Breast epithelium (tissue), 4 donors: ENCODE measurements at places on chromosomes 3 and 15.

GRCh38 chr3:172191629-172192028 lies 152.3 kb downstream of the FNDC3B start:
- DNase-seq = no peak
- no peak overlapping the region for H3K4me3 ChIP-seq
- H3K36me3 ChIP-seq = no peaks in the 10 kb centered on the region
- H3K27ac ChIP-seq = no peak overlapping the region
- no peaks in the 10 kb centered on the region for H3K4me1 ChIP-seq

DNA sequence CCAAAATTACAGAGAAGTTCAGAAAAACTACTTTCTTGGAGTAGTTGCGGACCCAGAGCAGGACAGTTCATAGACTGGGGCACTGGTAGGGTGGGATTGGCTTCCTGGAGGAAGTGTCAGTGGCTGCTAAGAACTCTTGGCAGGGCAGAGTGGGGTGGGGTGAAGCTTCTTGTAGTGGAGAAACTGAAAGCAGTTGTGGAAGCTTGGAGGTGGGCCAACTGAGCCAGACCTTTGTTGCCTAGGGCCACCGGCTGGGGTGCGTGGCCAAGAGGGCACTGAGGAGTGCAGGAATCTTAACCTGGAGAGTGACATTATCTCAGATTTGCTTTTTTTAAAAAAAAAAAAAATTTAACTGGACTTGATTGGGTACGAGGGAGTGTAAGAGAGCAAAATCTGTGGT lies 3.1 kb downstream of the KAT2B start:
- DNase-seq = peak; percentile 67
- no peaks in the 10 kb centered on the region for H3K4me1 ChIP-seq
- H3K27ac ChIP-seq = peak overlapping the region; percentile 77

- H3K27me3 ChIP-seq = no peaks in the 10 kb centered on the region
- no peaks in the 10 kb centered on the region for H3K4me1 ChIP-seq
- no peak overlapping the region for H3K4me3 ChIP-seq
- no peak for DNase-seq
Measured at GRCh38 chr3:189146848-189147247, 24.9 kb upstream of the TPRG1 start.

DNA sequence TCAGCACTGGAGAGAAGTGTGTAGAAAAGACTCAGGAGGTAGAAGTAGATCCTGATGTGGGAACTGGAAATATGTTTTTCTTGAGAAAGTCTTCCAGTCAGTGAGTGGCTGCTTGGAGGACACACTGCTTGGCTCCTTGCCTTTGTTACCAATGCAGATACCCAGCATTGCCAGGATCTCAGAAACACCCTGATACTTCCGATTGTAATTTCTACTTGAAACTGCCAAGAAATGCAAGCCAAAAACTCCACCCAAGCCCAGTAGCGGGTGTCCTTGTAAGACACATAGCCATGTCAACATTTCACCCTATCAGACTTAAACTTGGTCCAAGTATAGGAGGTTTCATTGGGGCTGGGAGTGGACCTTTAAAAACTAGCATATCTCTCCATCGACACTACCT lies 141.8 kb downstream of the ALDH1A2 start:
- H3K36me3 ChIP-seq = no peaks in the 10 kb centered on the region
- DNase-seq = no peak
- no peaks in the 10 kb centered on the region for H3K4me1 ChIP-seq
- no peak overlapping the region for H3K4me3 ChIP-seq
- peak overlapping the region; percentile 6 for H3K27ac ChIP-seq

DNA sequence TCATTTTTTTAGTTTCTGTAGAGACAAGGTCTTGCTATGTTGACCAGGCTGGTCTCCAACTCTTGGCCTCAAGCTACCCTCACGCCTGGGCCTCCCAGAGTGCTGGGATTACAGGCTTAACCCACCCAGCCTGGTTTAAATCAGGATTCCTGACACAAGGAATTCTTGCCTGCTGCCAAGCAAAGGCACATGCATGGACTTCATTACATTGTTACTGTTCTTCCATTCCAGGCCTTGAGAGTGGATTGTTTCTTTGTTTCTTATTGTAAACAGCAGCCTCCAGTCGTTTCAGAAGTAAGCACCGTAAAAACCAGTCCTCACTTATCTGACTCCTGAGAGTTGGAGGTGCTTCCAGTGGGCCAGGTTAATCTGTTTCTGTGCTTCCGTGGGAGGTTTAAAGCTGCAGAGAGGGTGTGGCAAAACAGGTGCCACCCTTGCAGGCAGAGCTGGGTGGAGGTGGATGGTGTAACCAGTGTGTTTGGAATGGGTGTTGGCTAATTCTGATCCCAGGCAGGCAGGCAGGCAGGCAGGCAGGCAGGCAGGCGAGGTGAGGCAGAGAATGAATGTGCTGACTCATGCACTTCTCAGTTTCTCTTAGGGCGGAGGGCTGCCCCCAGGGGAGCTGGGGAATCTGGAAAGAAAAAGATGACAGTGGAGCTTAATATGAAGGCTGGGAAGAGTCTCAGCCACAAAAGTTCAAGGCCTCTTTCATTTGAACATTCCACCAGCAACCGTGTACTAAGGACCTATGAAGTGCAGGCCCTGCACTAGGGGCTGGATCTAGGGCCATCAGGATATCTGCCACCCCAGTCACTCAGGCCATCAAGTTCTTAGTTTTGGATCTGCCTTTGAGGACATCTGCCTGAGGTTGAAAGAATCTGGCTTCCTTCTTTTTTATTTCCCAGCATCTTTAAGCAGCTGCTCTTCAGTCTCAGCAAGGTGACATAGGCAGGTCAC lies 37.0 kb upstream of the CDCP1 start:
- H3K4me1 ChIP-seq = no peaks in the 10 kb centered on the region
- no peaks in the 10 kb centered on the region for H3K36me3 ChIP-seq
- H3K4me3 ChIP-seq = no peak overlapping the region
- DNase-seq = peak; percentile 38

- H3K27ac ChIP-seq = peak overlapping the region; percentile 23
- no peaks in the 10 kb centered on the region for H3K27me3 ChIP-seq
- peaks cover under 1% of the 10 kb centered on the region for H3K4me1 ChIP-seq
- H3K4me3 ChIP-seq = no peak overlapping the region
Measured at GRCh38 chr15:58228718-58229117, 90.5 kb downstream of the AQP9 start.

- no peaks in the 10 kb centered on the region for H3K36me3 ChIP-seq
- no peaks in the 10 kb centered on the region for H3K27me3 ChIP-seq
- H3K4me3 ChIP-seq = no peak overlapping the region
- H3K27ac ChIP-seq = no peak overlapping the region
- no peak for DNase-seq
- no peaks in the 10 kb centered on the region for H3K4me1 ChIP-seq
Measured at GRCh38 chr3:14235003-14235911, 56.6 kb downstream of the LSM3 start.

GRCh38 chr15:62498712-62499111 lies 333.6 kb upstream of the C2CD4B start:
- no peaks in the 10 kb centered on the region for H3K27me3 ChIP-seq
- no peaks in the 10 kb centered on the region for H3K36me3 ChIP-seq
- no peak for DNase-seq
- no peak overlapping the region for H3K4me3 ChIP-seq

DNA sequence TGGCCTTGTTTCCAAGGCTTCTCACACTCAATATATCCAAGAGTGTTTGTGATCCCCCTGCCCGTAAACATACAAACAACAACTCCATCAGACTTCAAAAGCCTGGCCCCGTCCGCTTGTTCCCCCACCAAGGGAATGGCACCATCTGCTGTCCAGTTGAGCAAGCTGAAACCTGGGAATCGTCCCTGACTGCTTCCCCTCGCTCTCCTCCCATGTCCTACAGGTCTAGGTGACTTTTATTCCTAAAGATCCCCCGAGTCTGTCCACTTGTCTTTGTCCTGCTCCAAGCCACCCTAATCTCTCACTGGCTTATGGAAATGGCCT lies 27.9 kb upstream of the FAM174B start:
- no peaks in the 10 kb centered on the region for H3K4me1 ChIP-seq
- DNase-seq = no peak
- H3K36me3 ChIP-seq = no peaks in the 10 kb centered on the region
- no peaks in the 10 kb centered on the region for H3K27me3 ChIP-seq
- H3K27ac ChIP-seq = peak overlapping the region; percentile 85

DNA sequence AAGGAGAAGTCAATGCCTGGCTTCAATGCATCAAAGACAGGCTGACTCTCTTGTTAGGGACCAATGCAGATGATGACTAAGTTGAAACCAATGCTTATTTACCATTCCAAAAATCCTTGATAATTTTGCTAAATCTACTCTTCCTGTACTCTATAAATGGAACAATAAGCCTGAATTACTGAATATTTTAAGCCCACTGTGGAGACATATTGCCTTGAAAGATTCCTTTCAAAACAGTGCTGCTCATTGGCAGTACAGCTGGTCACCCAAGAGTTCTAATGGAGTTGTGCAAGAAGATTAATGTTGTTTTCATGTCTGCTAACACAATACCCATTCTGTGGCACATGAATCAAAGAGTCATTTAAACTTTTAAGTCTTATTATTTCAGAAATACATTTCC lies 181.0 kb upstream of the CBLB start:
- H3K4me1 ChIP-seq = no peaks in the 10 kb centered on the region
- no peak overlapping the region for H3K27ac ChIP-seq
- H3K27me3 ChIP-seq = no peaks in the 10 kb centered on the region
- no peaks in the 10 kb centered on the region for H3K36me3 ChIP-seq
- no peak overlapping the region for H3K4me3 ChIP-seq

- H3K27me3 ChIP-seq = no peaks in the 10 kb centered on the region
- H3K36me3 ChIP-seq = no peaks in the 10 kb centered on the region
- H3K4me3 ChIP-seq = no peak overlapping the region
- no peak for DNase-seq
- H3K4me1 ChIP-seq = no peaks in the 10 kb centered on the region
- H3K27ac ChIP-seq = no peak overlapping the region
Measured at GRCh38 chr15:74712311-74712710, 13.0 kb downstream of the CYP1A1 start.

DNA sequence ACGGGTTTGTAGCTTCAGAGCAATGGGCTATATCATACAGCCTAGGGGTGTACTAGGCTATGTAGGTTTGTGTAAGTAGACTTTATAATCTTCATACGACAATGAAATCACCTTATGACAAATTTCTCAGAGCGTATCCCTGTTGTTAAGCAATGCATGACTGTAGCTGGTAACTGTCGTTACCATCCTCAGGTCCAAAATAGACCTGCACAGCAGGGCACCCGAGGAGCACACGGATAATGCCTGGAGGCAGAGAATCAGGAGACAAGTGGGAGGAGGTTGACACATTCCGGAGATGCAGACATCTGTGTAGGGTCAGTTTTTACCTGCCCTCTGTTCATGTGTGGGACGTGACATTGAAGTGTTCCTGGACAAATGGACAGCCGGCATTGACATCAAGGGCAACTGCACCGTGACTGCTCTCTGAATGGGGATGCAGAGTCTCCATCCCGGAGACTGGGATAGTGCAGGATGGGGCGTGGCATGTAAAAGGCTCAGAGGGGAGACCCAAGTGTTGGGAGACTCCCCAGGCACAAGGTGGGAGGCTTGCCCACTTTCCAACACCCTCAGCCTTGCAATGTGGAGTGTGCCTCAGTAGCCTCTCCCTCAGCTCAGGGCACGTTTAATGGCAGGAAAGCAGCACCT lies 45.9 kb upstream of the PGPEP1L start:
- no peak for DNase-seq
- H3K4me3 ChIP-seq = no peak overlapping the region
- H3K27ac ChIP-seq = no peak overlapping the region
- H3K36me3 ChIP-seq = no peaks in the 10 kb centered on the region
- peaks cover 5% of the 10 kb centered on the region for H3K4me1 ChIP-seq
- no peaks in the 10 kb centered on the region for H3K27me3 ChIP-seq

DNA sequence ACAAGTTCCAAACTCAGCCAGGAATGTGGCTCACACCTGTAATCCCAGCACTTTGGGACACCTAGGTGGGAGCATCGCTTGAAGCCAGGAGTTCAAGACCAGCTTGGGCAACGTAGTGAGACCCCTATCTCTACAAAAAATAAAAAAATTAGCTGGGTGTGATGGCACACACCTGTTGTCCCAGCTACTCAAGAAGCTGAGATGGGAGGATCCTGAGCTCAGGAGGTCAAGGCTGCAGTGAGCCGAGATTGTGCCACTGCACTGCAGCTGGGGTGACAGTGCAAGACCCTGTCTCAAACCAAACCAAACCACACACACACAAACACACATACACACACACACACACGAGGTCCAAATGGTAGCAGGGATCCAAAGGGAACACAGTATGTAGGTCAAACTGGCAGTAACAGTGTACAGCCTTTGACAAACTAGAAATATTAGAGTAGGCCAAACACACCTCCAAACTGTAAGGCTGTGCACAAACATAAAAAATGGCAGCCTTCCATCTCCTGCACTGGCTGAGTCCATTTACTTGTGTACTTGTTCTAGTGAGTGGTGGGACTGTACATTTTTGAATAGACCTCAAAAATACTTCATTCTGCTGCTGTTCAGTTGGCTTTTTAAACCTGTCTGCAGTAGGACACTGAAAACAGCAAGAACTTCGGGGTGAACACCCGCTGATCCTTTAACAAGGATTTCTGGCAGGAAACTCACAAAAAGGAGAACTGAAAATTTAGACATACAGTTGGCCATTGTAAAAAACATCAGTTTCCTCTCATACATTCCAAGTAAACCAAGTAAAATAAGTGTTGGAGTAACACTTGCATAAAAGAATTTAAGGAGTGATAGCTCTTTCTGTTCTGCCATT lies 33.6 kb downstream of the INTS14 start:
- H3K4me1 ChIP-seq = no peaks in the 10 kb centered on the region
- H3K4me3 ChIP-seq = no peak overlapping the region
- no peaks in the 10 kb centered on the region for H3K27me3 ChIP-seq
- DNase-seq = no peak
- H3K36me3 ChIP-seq = no peaks in the 10 kb centered on the region

DNA sequence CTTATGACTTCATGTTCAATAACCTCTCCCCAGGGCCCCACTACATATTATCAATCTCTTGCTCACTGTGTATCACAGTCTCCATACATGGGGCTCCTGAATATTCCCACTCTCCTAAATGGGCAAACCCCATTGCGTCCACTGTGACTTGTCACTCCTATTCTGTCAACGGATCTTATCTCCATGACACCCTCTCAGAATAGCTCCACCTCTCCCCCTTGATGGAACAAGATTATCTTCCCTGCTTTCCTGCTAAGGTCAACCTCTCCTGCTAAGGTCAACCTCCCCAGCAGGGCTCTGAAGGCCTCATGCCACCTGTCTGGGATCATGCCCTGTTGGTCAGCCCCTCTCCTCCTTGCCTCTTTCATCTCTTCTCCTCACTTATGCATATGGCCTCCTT lies 1.8 kb downstream of the CLDN18 start:
- no peak for DNase-seq
- H3K27ac ChIP-seq = no peak overlapping the region
- H3K4me1 ChIP-seq = no peaks in the 10 kb centered on the region
- no peaks in the 10 kb centered on the region for H3K27me3 ChIP-seq
- no peak overlapping the region for H3K4me3 ChIP-seq

DNA sequence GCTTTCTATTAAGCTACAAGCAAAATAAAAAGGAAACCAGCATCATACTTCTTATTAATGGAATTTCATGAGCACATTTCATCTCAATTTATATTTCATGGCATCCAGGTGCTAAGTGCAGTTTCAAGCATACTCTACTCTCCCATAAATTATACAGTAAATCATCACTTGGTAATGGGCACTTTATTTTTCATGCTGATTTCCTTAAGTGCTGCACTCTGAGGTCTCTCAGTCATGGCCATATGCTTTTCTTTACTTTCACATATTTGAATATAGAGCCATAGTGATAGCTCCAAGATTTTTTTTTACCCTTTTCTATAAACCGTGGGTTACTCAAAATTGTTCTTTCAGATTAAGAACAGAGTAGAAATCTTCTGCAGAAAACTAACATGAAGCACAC lies 1505.7 kb upstream of the CADM2 start:
- DNase-seq = no peak
- H3K36me3 ChIP-seq = no peaks in the 10 kb centered on the region
- no peak overlapping the region for H3K4me3 ChIP-seq
- H3K4me1 ChIP-seq = no peaks in the 10 kb centered on the region
- H3K27me3 ChIP-seq = no peaks in the 10 kb centered on the region
- H3K27ac ChIP-seq = no peak overlapping the region
